ENCODE measurements at places on chromosomes 6 and 20.

- DNase-seq: no peak
These were observed 97.8 kb downstream of the TNFAIP3 start for GRCh38 chr6:137964876-137965275.

DNA sequence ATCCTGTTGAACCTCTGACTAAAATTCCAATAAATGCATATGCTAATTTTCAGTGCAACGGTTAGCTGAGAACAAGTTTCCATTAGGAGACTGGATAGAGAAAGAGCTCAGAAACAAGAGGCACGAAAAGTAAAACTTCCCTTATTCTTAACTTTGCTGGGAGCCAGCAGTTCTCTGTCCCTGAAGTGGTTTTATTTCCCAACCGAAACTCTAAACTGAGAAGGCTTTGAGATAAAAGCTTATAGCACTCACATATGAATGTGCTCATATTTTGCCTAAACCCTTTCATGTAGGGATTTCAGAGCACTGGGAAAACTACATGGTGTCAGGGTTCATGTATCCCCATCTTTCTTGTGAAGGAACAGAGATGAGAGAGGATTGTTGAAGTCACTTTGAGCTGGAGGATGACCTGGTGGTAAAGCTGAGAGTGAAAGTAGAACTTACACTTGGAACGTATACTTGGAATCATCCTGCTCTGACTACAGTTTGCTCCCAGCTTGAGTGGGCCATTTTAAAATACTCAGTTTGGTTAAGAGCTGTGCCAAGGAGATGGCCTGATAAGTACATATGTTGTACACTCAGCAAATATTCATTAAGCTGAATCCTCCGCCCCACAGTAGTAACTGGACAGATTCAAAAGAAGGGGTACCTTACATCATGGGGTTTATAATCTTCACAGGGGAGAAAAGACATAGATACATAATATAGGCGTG, 324.2 kb upstream of the CNR1 start:
- DNase-seq: no peak

GRCh38 chr20:45229264-45230056, 8.3 kb downstream of the SEMG2 start:
- peak; percentile 32 for DNase-seq

DNA sequence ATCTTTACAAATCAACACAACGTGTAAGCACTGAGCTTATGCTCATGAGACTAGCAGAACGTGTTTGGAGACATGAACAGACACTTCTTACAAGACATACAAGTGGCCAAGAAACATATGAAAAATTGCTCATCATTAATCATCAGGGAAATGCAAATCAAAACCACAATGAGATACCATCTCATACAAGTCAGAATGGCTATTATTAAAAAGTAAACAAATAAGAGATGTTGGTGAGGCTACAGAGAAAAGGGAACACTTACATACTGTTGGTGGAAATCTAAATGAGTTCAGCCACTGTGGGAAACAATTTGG, 327.9 kb upstream of the SOX4 start:
- no peak for DNase-seq

- no peak for DNase-seq
These were observed 536.0 kb downstream of the RFPL4B start for GRCh38 chr6:112883095-112883494.

DNA sequence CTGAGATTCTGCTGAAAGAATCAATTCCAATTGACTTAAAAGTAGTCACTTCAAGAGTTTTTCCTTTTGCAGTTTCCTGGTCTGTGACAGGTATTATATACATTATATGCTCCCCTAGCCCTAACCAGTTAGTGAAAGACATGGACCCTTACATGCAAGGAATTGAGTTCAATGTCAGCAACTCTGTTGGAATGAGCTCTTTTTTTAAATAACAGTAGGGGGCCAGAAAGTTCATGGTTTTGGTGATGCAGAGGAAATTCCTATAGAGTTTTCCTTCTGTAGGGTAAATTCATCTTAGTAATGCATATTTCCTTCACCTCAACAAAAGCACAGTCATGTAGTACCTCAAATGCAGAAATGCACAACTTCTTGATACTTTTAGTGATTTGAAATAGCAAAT, 172.2 kb downstream of the KIF6 start:
- DNase-seq: no peak

DNA sequence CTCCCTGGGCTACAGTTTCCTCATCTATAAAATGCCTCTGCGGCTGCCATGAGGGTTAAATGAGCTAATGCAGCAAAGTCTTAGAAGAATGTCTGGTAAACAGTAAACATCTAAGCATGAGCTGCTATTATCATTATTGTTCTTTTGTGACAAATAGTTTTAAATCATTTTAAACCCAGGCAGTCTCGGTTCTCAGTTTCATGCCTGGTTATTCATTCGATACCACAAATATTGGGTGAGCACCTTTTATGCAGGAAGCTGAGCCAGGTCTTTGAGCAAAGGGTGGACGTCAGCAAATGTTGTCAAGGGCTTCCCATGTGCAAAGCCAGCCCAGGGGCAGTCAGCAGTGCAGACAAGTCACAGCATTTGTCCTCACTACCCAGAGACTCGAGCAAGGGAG, 128.7 kb downstream of the NFATC2 start:
- DNase-seq: no peak

DNA sequence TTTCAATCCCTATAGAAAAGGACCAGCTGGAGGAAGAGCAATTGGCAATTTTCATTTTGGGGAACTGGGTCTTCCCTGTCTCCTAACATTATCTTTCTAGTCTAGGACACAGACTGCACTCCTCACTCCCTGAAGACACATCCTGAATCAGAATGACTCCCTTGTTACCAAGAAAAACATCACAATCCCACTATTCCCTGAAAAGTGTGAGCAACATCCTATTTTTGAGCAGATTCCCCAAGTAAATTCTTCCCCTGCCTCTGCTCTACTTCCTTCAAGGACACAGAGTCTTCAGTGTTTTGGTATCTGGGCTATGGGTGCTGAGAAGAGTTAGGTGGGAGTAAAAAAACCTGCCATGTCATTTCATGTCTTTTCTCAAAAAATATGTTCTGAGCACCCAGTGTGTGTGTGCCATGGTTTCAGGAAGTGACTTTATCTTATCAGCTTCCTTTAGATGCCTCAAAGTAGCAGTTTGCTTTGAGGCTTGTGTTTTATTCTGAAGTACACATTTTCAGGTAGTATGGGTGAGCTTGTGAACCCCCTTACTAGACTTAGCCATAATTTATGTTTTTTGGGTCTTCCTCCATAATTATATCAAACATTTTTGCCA, 12.4 kb downstream of the LAMA4 start:
- DNase-seq: no peak

DNA sequence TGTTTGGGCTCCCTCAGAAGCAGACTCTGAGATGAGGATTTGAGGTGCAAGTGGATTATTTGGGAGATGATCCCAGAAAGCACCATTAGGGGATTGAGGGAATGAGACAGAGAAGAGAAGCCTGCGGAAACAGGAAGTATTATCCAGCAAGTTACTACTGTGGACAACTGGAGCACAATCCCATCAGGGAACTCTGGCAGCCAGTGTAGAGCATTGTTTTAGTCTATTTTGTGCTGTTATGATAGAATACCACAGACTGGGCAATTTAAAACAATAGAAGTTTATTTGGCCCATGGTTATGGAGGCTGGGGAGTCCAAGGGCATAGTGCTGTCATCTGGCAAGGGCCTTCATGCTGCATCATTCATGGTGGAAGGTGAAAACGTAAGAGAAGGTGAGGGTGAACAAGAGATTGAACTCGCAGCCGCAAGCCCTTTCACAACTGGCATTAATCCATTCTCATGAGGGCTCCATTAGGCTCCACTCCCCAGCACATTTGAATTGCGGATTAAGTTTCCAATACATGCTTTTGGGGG, 43.5 kb upstream of the SLC9A8 start:
- DNase-seq: no peak

DNA sequence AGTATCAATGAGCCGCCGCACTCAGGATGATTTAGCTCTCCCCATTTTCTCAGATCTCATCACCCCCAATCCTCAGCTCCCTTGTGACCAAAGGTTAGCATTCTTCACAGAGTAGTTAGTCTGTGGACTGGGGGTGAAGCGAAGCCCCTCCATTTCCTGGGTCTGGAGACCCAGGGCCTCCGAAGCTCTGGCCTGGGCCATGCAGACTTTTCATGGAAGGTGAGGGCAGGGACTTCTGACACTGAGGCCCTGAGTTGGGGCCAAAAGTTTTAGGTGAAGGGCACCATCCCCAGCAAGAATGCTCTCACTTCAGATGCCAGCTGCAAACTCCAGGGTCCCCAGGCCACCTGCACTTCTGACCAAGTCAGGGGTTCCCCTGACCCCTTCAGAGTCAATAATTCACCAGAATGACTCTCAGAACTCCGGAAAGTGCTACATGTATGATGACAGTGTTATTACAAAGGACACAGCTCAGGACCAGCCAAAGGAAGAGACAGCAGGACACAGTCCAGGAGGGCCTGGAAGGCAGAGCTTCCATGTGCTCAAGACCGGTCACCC, 65.7 kb upstream of the DUSP22 start:
- DNase-seq: no peak

DNA sequence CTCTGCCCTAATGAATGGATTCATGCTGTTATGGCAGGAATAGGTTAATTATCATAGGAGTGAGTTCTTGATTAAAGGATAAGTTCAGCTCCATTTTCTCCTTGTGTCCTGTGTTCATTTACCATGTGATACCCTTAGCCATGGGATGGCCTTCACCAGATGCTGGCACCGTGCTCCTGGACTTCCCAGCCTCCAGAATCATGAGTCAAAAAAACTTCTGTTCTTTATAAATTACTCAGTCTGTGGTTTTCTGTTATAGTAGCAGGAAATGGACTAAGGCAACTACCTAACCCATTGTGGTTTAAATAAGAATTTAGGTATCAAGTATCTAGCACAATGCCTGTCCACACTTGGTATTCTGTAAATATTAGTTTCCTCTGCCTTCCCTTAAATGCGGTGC, 223.5 kb downstream of the MEI4 start:
- DNase-seq: no peak

DNA sequence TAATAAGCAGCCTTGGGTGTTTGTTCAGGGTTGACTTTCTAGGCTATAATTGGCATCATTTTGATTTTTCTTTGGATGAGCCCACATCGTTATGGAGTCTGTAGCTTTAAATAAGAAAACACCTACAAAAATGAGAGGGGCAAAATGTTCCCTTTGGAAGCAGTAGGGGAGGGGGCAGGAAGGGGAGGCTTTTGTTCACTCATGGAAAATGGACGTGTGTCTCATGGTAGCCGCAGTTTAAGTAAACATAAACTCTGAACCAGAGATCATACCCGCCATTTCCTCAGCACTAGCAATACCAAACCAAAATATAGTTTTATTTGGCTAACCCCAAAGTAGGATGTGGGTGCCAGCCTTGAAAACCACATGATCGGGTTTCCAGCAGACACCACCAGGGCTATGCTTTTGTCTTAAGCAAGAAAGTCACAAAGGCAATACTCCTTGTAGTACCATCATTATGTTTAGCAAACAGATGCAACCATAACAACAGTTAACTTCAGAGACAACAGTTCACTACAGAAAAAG, 572.5 kb upstream of the JAG1 start:
- DNase-seq: no peak

- no peak for DNase-seq
These were observed 727.4 kb upstream of the CITED2 start for GRCh38 chr6:140101818-140102217.

GRCh38 chr20:48783533-48784272, 44.1 kb downstream of the PREX1 start:
- no peak for DNase-seq

- DNase-seq: no peak
These were observed 24.7 kb downstream of the POFUT1 start for GRCh38 chr20:32232326-32232886.

- DNase-seq: no peak
These were observed 643.5 kb upstream of the ID4 start for GRCh38 chr6:19193624-19194023.
